Left renal cortex interstitium (tissue), 4 donors: ENCODE measurements at places on chromosomes 1 and 21. TPM values are rescaled to one million over a fixed set of nuclear protein-coding genes. Genes with fewer than 3 reads are reported as not detected.

Gene IVL
- 0.42 TPM for polyA plus RNA-seq

Gene UBXN11
- polyA plus RNA-seq = 30.4 TPM

Gene LRRIQ3
- polyA plus RNA-seq = 5.4 TPM

Gene PDC
- polyA plus RNA-seq = not detected

Gene SPATA6
- 17.3 TPM for polyA plus RNA-seq

Gene ESPN
- 22.7 TPM for polyA plus RNA-seq

Gene MYBPH
- polyA plus RNA-seq = 0.28 TPM

Gene CFHR1
- 4.3 TPM for polyA plus RNA-seq

Gene ZBTB21
- 12.8 TPM for polyA plus RNA-seq

Gene CYP4B1
- polyA plus RNA-seq = 2.4 TPM

Gene EGLN1
- 33.2 TPM for polyA plus RNA-seq

Gene GPA33
- polyA plus RNA-seq = 1.5 TPM

Gene CFAP107
- 0.73 TPM for polyA plus RNA-seq

Gene MTX1
- 47.4 TPM for polyA plus RNA-seq

Gene MOB3C
- polyA plus RNA-seq = 13.9 TPM

Gene LAMC1
- 283 TPM for polyA plus RNA-seq

Gene ALX3
- polyA plus RNA-seq = not detected

Gene KRTAP11-1
- not detected for polyA plus RNA-seq

Gene BSND
- polyA plus RNA-seq = 4.9 TPM

Gene RXRG
- 1.6 TPM for polyA plus RNA-seq

Gene SMIM1
- polyA plus RNA-seq = 13.5 TPM

Gene GPR37L1
- polyA plus RNA-seq = 0.05 TPM

Gene CCDC27
- 0.38 TPM for polyA plus RNA-seq

Gene FCRL6
- polyA plus RNA-seq = 0.49 TPM

Gene TTC34
- polyA plus RNA-seq = 1.5 TPM

Gene VHLL
- polyA plus RNA-seq = not detected

Gene KCNAB2
- polyA plus RNA-seq = 4.4 TPM

Gene ADAMTS1
- polyA plus RNA-seq = 76.9 TPM
